ENCODE measurements at places on chromosomes 11 and 22.

DNA sequence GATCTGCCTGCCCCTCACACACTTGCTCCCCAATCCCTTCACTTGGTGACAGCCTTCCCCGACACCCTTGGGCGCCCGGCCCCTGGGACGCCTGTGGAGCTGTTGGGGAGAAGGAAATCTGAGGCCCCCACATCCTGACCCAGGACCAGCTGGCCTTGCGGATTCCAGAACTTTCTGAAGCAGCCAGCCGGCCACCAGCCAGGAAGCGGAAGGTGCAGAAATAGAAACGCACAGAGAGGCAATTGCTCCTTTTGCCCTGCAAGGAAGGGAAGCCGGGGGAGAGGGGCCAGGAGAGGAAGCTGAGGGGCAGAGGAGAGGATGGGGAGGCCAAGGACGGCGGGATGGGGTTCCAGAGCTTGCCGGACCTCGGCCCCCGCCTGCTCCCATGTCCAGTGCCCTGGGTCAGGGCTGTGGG, 66.7 kb upstream of the LINC01488 start:
- no peak for DNase-seq

DNA sequence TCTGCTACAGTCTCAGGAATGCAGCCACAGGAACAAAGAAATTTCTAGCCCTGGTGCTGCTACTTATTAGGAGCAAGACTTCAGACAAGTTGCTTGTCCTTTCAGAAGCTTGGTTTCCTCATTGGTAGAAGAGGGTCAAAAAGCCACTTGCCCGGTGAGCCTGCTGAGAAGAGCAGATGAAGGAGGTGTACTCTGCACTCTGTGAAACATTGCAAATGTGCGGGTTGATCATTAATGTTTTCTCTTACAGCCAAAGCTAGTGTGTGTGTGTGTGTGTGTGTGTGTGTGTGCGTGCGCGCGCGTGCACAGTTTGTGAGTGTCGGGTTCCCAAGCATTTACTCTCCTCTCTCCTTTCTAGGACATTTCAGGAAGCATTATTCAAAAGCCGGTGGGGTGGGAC, 86.3 kb upstream of the NNMT start:
- no peak for DNase-seq

- DNase-seq: no peak
Observed at GRCh38 chr11:126525216-126525615, 169.7 kb downstream of the ST3GAL4 start.

GRCh38 chr11:36222831-36223635, 66.2 kb downstream of the COMMD9 start:
- no peak for DNase-seq

DNA sequence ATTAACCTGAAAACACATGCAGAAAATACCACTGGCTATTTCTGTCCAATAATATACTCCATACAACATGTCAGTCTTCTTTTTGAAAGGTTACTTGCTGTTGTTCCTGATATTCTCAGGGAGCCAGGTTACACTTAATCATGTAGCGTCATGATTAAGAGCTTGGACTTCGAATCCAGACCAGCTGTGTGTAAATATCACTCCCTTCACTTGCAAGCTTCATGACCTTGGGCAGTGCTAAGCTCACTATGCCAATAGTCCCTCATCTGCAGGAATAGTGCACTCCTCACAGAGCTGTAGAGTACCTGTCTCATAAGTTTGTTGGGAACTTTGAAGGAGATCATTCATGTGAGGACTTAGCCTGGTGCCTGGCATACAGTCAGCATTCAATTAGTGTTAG, 1.9 kb downstream of the HTR3B start:
- no peak for DNase-seq

GRCh38 chr22:19610518-19611253, 86.5 kb upstream of the CLDN5 start:
- no peak for DNase-seq

DNA sequence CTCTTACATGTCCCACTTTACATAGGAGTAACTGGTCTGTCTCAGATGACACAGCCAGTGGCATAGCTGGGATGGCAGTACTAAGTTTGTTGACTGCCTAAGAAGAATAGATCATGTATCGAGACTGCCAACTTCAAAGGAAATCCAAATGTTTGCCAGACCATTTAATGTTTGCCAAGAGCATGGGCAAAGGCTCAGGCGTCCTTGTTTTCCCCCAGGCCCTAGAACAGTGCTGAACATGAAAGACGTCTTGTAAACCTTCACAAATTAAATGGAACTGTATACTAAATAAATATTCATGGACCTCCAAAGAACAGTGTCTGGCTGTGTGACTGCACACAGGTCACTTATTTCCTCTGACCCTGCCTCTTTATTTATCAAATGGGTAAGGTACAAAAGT, 234.7 kb upstream of the CCDC90B start:
- no peak for DNase-seq

DNA sequence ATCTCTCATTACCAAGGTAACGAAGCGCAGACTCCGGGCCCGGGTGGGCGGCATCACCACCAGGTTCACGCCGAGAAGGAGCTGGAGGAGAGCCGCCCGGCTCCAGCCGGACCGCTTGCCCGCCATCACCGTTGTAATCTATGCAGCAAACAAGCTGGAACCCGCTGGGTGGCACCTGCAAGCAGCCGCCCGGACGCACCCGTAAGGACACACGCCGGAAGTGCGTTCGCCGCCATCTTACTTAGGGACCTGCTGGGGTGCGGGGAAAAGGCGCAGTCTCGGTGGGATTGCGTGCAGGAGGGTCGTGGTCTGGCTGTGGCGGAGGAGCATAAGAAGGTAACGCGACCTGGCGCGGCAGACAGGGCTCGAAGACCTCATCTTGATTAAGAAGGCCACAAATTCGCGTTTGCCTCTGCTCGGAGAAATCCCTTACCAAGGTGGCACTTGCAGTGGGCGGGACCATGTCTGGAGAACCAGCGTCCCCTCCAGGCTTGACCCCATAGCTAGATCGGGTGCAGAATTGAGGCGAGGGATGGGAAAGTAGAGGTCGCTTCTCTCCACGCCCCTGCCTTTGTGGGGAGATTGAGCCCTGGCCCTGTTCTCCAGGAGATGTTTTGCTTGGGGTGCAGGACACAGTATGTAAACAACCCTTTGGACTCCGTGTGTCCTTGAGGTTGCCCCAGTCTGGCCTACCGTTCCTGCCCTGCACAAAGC, at the start of gene ACP2:
Gene ACP2 (minus strand): TSS at position 151 of the 714 bp plus-strand sequence. CDS start 25 bp downstream, at position 126.
- peak; percentile 86 for DNase-seq

DNA sequence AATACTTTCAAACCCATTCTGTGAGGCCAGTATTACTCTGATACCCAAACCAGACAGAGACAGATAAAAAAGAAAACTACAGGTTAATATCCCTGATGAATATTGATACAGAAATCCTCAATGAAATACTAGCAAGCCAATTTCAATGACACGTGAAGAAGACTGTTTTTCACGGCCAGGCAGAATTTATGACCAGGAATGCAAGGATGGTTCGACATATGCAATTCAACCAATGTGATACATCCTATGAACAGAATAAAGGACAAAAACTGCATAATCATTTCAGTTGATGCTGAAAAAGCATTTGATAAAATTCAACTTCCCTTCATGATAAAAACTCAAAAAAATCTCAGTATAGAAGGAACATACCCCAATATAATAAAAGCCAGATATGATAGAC, 44.5 kb downstream of the SLC22A24 start:
- DNase-seq: no peak

GRCh38 chr11:23317816-23318215, 457.5 kb upstream of the CCDC179 start:
- no peak for DNase-seq

DNA sequence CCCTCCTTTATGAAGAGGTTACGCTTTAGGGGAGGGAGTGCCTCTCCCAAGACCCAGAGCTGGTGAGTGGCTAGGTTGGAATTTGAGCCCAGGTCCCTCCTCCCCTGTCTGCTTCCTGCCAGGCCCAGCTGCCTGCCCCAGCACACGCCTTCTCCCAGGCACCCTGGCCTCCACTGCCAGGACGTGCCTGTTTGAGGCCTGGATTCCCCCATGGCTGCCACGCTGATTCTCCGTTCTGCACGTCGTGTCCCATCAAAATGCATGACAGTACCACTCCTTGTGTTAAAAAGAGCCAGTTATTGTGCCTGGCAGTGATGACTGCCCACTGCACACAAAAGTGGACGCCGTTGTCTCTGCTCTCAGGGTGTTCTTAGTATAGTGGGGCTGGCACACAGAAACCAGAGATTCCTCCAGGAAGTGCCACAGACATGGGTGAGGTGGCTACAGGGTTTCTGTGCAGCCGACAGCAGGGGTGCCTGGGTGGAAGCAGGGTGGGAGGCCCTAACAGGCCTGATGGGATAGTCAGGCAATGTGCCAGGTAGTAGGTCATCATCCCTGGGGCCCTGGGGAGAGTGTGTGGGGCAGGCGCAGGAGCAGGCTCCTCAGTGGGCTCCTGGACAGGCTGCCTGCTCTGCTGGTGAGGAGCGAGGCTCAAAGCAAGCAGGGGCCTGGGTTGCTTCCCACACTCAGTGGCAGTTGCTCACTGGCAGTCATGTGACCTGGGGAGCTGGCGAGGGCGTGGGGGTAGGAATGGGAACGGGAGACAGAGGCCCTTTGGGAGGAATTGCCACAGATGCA, 24.2 kb downstream of the MED15 start:
- peak; percentile 97 for DNase-seq

- no peak for DNase-seq
Observed at GRCh38 chr11:33926671-33927552, 35.0 kb upstream of the LMO2 start.

GRCh38 chr22:19203834-19204233, 25.3 kb upstream of the SLC25A1 start:
- DNase-seq: no peak

DNA sequence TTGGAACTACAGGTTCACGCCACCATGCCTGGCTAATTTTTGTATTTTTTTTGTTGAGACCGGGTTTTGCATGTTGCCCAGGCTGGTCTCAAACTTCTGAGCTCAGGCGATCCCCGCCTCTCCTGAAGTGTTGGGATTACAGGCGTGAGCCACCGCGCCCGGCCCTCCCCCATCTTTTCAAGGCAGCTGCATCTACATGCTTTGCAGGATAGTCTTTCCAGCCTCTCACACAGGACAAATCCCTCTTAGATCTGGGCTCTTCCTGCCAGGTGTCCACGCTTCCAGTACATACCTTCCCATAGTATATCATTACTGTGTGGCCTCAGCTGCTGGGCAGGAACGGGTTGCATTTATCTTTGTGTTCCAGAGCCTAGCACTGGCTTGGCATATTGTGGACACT, 49.7 kb downstream of the C11orf96 start:
- DNase-seq: no peak

- no peak for DNase-seq
Observed at GRCh38 chr11:62401356-62401755, 17.5 kb upstream of the SCGB1A1 start.

DNA sequence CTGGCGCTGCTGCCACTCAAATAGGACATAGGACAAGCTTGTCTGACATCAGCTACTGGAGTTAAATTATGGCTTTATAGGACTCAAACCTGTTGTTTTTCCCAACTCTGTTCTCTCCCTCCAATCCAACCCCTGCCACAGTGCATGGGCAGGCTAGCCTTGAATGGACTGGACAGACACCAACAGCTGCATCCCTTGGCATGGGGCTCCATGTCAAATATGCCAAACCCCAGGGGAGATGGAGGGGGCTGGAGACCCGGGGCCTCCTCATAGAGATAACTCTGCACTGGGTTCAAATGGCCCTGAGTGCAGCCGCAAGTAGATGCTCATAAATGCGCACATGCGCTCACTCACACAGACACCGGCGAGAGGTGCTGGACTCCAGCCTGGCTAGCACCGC, 28.9 kb downstream of the CD5 start:
- DNase-seq: no peak

DNA sequence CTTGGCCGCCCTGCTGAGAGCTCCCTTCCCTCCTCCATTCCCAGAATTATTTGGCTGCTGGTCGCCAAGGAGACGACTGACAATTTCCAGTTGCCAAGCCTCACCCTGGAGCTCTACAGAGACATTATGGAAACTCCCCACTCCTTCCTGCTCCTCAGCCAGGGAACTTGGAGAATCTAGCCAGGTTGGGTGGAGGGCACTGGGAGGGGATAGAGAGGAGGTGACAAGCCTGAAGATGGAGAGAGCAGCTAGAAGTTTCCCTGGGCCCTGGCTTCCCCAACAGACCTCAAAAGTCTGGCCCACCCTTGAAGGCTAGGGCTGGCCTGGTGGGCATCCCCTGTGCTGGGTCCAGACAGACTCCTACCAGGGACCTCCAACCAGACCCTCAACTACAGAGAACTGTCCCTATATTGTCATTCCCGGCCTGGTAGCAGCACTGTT, 6.7 kb upstream of the VSIG10L2 start:
- no peak for DNase-seq

DNA sequence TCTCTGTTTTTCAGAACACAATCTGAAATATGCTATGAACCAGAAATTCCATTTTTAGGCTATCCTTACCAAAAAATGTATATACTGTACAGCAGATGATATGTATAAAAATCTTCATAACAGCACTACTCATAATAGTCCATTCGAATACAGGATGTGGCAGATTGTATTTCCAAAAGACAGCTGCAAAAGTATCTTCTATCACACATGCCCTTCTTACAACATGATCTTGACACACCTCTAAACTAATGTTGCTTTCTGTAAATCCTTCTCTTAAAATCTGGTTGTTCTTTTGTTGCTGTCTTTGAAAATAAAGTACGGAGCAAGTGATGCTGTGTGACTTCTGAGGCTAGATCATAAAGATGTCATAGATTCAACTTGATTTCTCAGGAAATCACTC, 409.9 kb upstream of the LUZP2 start:
- DNase-seq: no peak

DNA sequence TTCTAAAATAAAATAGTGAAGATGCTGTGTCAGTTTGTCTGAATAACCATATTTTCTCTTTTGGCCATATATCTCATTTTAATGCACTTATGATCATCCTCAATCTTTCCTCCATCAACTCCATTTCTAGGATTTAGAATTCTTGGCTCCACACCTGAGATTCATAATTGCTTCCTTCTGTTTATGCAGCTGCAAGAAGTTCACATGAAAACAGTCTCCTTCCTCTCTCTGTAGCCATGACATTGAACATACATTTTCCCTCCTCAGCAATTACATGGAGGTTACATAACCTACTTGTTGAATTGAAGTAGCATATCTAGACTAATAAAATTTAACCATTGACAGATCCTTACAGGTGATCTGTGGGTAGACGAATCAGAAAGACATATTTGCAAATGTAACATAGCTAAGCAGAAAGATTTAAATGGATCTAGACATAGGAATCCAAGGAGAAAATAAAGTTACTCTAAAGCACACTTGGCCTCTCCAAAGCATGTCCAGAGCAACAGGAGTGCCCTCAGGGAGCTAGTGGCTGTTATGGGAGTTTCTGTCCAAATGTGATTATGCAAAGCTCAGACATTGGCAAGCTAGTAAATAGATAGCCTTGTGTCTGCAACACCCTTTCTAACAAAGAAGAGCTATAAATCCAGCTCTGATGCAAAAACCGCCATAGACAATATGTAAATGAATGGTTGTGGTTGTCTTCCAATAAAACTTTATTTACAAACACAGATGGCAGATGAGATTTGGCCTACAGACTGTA, 119.9 kb upstream of the MPPED2 start:
- DNase-seq: no peak

GRCh38 chr11:117170210-117170609, 8.3 kb upstream of the SIDT2 start:
- DNase-seq: no peak

GRCh38 chr22:25829808-25830777, 88.1 kb downstream of the MYO18B start:
- DNase-seq: no peak

GRCh38 chr11:32433914-32434355, 1.4 kb downstream of the WT1 start:
- DNase-seq: no peak

- DNase-seq: no peak
Observed at GRCh38 chr11:60942219-60942618, 9.8 kb downstream of the SLC15A3 start.
